NCI-H2171 (cell line): ENCODE measurements at places on chromosomes 3 and 15.

DNA sequence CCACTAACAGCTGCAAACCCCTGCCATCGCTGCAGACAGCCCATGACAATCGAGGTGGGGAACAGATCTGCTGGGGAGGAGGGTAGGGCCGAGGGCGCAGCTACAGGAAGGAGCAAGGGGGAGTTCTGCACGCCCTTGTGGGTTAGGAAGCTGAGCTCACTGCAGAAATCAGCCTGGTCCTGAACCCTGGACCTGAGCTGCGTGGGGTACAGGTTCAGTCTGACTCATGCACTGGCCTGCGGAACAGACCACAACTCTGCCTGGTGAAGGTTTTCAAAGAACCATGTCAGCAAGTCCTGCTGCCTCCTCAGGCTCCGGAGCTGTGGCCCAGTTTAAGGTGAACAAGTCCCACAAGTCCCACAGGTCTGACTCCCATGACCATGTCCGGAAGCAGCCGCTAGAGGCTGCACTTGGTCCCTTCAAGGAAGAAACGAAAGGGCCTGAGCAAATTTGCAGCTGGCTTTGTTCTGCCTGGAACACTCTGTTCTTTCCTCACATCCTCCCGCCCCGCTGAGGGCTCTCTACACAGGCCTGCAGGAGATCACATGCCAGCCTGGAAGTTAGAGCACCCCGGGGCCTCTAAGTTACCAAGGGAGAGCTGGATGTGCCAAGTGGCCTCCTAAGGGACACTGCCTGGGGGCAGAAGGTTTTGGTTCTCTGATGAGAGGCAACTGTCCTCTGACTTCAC, 49.4 kb upstream of the AKAP13 start:
- DNase-seq, result no peak

GRCh38 chr3:86938416-86939105, 52.4 kb downstream of the VGLL3 start:
- no peak for DNase-seq

- no peak for DNase-seq
Measured at GRCh38 chr15:70291305-70292075, 193.8 kb upstream of the TLE3 start.

GRCh38 chr15:70758790-70759462, 4.4 kb downstream of the UACA start:
- DNase-seq, result no peak

DNA sequence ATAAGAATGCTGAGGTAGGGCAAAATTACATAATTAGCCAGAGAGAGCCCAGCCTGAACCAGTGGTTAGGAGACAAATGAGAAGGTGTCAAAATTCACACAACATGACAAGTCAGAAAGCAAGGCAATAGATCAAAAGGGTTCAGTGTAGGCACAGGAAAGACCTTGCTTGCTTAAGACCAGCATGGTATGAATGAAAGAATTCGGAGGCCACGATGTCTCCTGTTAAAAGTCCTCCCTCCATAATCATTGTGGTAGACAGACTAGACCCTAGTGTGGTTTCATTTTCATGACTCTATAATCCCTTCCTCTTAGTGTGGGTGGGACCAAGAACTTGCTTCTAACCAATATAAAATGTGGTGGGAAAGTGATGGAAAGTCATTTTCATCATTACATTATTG, 98.7 kb upstream of the ANKRD28 start:
- DNase-seq, result no peak

DNA sequence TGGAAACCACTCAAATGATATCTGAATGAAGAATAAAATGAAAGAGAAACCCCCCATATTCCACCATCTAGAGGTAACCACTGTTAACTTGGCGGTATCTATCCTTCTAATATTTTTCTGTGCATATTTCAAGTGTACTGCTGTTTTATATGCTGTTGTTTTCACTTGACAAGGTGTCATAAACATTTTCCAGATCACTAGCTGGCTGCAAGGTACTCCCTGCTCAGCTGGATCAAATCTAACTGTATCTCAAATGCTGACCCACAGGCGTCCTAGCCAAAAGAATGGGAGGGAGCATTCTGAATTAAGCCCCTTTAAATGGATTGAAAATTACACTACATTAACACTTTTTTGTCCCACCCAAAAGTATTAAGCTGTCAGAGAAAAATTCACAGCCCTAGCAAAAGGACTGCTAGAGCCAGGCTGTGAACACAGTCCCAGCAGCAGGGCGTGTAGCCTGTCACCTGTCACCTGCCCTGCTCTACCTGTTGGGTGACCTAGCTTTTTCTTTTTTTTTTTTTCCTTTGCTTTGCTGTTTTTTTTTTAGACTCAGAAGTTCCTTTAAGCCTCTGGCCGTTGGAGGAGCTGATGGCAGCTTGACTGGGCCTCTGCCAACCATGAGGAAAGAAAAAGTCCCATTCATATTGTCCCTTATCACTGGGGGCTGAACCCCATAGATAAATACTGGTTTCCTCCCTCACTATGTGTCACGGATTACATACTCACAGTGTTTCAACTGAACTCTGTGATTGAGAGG, 93.7 kb upstream of the TSC22D2 start:
- DNase-seq, result no peak
